ENCODE measurements at places on chromosomes 5 and 9.

DNA sequence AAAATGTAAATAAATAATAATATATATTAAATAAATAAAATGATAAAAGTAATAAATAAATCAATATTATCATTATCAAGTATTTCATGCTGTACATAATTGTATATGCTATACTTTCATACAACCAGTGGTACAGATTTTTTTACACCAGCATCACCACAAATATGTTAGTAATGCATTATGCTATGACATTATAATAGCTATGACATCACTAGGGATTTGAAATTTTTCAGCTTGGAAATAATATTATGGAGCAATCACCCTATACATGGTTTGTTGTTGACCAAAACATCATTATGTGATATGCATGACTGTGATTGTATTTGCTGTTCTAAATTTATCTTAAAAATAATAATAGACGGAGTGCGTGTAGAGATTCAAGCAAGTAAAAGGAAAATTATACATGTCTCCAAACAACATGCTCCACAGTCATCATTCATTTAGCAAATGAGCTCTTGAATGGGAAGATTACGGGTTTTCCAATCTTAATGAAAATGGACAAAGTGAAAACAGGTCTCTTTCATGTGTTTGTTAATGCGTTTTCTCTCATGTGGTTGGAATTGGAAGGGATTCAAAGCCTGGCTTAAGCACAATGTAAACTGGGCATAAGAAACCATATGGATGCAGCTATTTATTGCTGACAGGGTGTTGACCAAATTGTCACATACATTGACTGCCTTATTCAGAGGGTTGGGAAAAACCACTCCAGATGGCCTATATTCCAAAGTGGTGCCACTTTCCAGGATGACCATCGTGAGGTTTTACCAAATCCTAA, 643.0 kb upstream of the RGMB start:
- H3K27me3 ChIP-seq = no peaks in the 10 kb centered on the region
- H3K36me3 ChIP-seq = no peaks in the 10 kb centered on the region
- H3K4me3 ChIP-seq = no peak overlapping the region

- no peak overlapping the region for H3K27ac ChIP-seq
- H3K4me1 ChIP-seq = no peaks in the 10 kb centered on the region
- no peaks in the 10 kb centered on the region for H3K36me3 ChIP-seq
- H3K27me3 ChIP-seq = no peaks in the 10 kb centered on the region
Measured at GRCh38 chr9:95202076-95202681, 115.3 kb downstream of the FANCC start.

GRCh38 chr9:123568691-123569688, 213.0 kb downstream of the CRB2 start:
- no peaks in the 10 kb centered on the region for H3K27me3 ChIP-seq
- H3K27ac ChIP-seq = no peak overlapping the region
- DNase-seq = no peak
- H3K36me3 ChIP-seq = peaks cover 26% of the 10 kb centered on the region

- H3K4me3 ChIP-seq = no peak overlapping the region
- H3K27ac ChIP-seq = no peak overlapping the region
- no peak for DNase-seq
- peaks cover 12% of the 10 kb centered on the region for H3K4me1 ChIP-seq
- H3K27me3 ChIP-seq = no peaks in the 10 kb centered on the region
- no peaks in the 10 kb centered on the region for H3K36me3 ChIP-seq
Measured at GRCh38 chr5:78974011-78974410, 11.1 kb downstream of the ARSB start.

DNA sequence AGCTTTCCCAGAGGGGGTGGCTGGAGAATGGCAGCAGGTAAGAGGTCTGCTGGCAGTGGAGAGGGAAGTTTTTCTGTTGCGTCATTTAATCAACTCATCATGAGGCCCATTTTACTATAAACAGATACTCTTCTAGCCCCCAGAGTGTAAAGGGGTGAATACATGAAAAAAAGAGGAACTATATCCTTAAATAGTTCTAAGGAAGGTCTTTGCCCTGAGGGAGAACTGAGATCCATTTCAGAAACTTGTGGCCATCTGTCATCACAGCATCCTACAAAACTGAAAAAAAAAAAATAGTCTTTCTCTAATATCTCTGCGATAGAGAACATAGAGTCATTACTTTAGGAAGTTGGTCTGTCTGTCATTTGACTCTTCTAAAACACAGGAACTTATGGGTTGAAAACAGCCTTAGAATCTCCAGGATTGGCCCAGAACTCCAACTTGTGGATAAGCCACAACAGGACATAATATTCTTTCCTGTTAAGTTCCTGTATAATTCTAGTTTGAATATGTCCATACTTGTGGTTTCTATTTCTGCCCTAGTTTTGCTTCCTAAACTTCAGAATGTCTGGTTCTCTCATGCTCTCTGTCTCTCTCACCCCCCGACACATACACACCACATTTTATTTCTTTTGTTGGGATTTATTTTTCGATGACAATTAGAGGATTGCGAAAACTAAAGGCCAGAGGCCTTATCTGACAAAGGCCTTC, 238.5 kb upstream of the PIK3R1 start:
- H3K36me3 ChIP-seq = no peaks in the 10 kb centered on the region
- no peak for DNase-seq
- H3K4me3 ChIP-seq = no peak overlapping the region

- H3K4me1 ChIP-seq = peaks cover 1% of the 10 kb centered on the region
- DNase-seq = no peak
- no peaks in the 10 kb centered on the region for H3K36me3 ChIP-seq
- H3K27me3 ChIP-seq = no peaks in the 10 kb centered on the region
- H3K4me3 ChIP-seq = no peak overlapping the region
Measured at GRCh38 chr9:121870271-121870670, 218.8 kb downstream of the DAB2IP start.

- no peak overlapping the region for H3K27ac ChIP-seq
- no peak for DNase-seq
Measured at GRCh38 chr5:77292026-77292757, 81.7 kb downstream of the PDE8B start.

- no peak for DNase-seq
- H3K36me3 ChIP-seq = no peaks in the 10 kb centered on the region
- no peak overlapping the region for H3K4me3 ChIP-seq
- no peak overlapping the region for H3K27ac ChIP-seq
- H3K27me3 ChIP-seq = peaks cover 6% of the 10 kb centered on the region
- no peaks in the 10 kb centered on the region for H3K4me1 ChIP-seq
Measured at GRCh38 chr5:7329712-7330111, 66.2 kb upstream of the ADCY2 start.

GRCh38 chr9:124784509-124784908, 7.6 kb downstream of the OLFML2A start:
- no peak for DNase-seq
- H3K27me3 ChIP-seq = no peaks in the 10 kb centered on the region
- no peaks in the 10 kb centered on the region for H3K4me1 ChIP-seq
- H3K4me3 ChIP-seq = no peak overlapping the region
- H3K36me3 ChIP-seq = no peaks in the 10 kb centered on the region

DNA sequence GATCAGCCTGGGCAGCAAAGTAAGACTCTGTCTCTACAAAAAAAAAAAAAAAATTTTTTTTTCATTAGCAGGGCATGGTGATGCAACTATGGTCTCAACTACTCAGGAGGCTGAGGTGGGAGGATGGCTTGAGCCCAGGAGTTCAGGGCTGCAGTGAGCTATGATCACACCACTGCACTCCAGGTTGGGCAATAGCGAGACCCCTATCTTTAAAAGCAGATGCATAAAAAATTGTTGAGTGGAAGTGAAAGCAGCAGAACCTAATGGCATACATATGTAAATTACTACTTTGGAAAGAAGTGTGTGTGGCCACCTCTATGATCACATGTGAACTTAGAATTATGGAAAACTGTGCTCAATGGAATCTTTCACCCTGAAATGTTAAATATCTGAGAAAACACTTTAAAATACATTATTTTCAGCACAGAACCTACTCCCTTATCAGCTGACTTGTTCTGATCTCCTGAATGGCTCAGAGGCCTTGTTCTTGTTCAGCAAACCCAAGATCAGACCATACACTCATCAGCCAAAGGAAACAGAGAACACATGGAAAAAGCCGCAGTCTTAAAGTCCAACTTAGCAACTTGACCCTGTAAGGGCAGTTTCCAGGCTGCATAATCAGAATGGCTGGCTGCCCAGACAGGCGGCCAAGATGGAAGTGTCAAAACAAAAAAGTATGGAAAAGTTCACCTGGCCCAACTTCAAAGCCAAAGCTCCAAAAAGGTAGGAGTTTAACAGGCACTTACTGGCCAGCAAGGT, 56.5 kb downstream of the SIL1 start:
- H3K27ac ChIP-seq = no peak overlapping the region
- H3K36me3 ChIP-seq = no peaks in the 10 kb centered on the region
- DNase-seq = no peak
- no peak overlapping the region for H3K4me3 ChIP-seq
- peaks cover 16% of the 10 kb centered on the region for H3K4me1 ChIP-seq
- no peaks in the 10 kb centered on the region for H3K27me3 ChIP-seq

- no peak overlapping the region for H3K4me3 ChIP-seq
- DNase-seq = no peak
- H3K36me3 ChIP-seq = no peaks in the 10 kb centered on the region
- H3K27me3 ChIP-seq = no peaks in the 10 kb centered on the region
- H3K4me1 ChIP-seq = no peaks in the 10 kb centered on the region
Measured at GRCh38 chr5:69516769-69517168, 24.2 kb downstream of the OCLN start.
